Stimulated activated CD4-positive, alpha-beta T cell treated with anti-CD3 and anti-CD28 coated beads, Interleukin-4, amount 100 ng/mL, for 4 hours (primary cell): ENCODE measurements at places on chromosomes 16 and 17.

DNA sequence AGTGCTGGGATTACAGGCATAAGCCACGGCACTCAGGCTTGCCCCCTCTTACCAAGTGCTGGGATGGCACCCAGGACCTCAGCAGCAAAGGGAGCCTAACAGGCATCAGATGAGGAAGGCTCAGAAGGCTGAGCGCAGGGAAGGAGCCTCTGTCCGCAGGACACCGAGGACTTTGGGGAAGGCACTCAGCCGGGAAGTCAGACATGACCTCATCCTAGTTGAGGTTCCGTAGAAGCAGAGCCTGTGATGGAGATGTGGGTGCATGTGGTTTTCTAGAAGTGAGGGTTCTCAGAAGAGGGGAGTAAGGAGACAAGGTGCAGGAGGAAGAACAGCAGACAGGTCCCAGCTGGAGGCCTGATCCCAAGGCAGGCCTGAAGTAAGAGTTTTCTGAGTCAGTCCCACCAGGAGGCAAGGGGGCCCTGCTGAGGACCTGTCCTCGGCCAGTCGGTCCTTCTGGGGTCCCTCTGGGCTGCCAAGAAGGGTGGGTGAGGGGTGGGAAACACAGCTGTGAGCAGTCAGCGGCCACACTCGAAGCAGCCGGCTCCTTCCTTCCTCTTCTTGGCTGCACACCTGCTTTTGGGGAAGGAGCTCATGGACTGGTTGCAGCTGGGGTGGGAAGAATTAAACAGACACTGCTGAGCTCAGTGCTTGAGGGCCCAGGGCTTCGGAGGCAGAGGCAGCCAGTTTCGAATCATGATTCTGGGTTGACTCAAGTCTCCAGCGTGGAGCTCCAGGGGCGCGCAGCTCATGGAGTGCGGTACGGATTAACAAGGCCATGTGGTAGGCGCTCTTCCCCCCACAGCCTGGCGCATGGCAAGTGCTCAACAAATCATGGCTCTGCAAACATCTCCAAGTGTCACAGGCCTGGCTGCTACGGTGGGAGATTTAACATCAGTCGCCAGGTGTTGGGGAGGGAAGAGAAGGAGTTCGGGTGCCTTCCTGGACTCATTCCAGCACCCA lies 38.9 kb upstream of the SNN start:
- DNase-seq, result no peak

- DNase-seq, result no peak
Measured at GRCh38 chr16:17515421-17516210, 44.9 kb upstream of the XYLT1 start.

DNA sequence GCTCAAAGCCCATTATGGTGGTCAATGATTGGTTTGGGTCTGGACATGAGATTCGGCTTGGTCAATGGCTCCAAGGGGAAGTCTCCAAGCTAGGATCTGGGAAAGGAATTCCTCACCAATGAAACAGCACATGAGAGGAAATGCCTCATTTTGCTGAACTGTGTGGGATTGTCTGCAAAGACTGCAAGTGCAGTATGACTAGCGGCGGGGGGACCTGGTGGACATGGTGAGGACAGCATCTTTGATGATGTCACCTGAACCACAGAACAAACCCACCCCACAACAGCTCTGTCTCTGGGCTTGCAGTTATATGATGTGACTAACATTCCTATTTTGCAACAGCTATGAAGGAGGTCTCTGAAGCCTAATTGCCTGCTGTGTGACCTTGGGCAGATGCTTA lies 50.6 kb upstream of the NKD1 start:
- DNase-seq, result no peak

- no peak for DNase-seq
Measured at GRCh38 chr17:78933959-78934568, 8.9 kb upstream of the TIMP2 start.
